Cardiac septum (tissue), 1 donor: ENCODE measurements at places on chromosomes 1 and 21. TPM values are rescaled to one million over a fixed set of nuclear protein-coding genes. Genes with fewer than 3 reads are reported as not detected.

MPC2 gene
- 211 TPM for total RNA-seq

COL24A1 gene
- total RNA-seq: 1.3 TPM

SLC1A7 gene
- total RNA-seq: 0.43 TPM

FALEC gene
- 0.46 TPM for total RNA-seq

- no peak for DNase-seq
Observed at GRCh38 chr1:198424441-198424840, 116.0 kb downstream of the ATP6V1G3 start.

CA14 gene
- total RNA-seq: 0.51 TPM

OR2T11 gene
- not detected for total RNA-seq

DNA sequence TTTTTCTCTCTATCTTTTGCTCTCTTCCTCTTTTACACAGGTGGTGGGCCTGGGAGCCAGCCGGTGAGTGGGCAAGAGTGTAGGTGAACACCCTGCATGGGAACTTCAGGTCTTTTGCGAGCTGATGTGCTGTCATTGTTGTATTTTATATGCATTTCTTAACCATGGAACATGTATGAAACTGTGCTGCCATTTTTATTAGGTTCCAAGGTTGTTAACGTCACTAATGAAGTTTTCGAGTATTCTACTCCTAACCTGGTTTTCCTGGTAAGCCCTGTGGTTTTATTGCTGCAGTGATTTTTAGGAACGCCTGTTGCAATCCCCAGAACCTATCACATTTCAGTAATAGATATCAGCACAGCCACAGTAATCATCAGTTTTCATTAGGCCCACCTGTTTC is 14.8 kb upstream of the NID1 start:
- DNase-seq: no peak

DNA sequence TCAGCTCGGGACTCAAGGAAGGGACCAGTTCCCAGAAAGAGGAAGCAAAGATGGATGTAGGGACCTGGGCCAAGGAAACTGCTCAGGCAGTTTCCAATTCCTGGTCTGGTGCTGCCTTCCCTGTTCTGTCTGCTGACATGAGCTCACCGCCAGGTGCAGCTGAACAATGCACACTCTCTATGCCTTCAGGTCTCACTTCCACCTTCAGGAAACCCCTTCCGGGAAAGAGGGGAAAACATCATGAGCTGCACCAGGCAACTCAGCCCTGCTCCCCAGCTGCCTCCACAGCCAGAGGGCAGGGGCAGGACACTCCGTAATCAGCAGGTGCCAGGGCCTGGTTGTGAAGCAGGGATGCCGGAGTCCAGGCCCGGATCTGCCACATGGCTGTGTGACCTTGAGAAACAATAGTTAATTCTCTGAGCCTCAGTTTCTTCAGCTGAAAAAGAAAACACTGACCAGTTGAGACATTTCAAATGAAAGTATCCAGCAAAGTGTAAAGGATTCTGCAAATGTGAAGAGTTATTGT is 27.8 kb downstream of the SMIM12 start:
- DNase-seq: no peak

DNA sequence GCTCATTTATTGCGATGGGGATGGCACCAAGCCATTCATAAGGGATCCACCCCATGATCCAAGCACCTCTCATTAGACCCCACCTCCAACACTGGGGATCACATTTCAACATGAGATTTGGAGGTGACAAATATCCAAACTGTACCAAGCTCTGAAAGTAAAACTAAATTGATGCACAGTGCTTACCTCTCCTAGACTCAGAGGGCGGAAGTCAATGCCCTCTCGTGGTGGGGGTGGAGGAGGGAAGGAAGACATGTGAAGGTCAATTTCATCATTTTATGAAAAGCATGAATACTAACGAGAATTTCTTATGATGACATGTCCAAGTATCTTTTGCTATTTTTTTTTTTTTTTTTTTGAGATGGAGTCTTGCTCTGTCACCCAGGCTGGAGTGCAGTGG is 120.0 kb downstream of the PGBD5 start:
- peak; percentile 10 for DNase-seq

- DNase-seq: no peak
Observed at GRCh38 chr1:209993061-209993830, 55.2 kb downstream of the SYT14 start.
